ENCODE measurements at places on chromosomes 6 and 20.

DNA sequence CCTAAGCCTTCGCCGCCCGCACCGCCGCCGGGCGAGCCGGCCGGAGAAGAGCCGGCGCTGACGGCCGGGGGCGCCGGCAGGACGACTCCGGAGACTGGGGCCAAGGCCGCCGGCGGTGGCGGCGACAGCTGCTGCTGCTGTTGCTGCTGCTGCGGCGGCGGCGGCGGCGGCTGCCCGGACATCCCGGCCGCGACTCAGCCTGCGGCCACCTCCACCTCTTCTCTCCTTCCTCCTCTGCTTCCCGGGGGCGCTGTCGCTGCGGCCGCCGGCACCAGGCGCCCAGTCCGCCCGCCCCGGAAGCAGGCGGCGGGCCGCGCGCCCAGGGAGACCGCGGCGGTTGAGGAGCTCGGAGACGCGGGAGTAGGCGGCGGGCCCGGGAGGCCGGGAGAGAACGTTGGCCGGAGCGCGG is 307 bp downstream of the RANBP9 start:
- DNase-seq = no peak

- DNase-seq = no peak
Measured at GRCh38 chr6:33191383-33192104, 723 bp downstream of the COL11A2 start.

- DNase-seq = no peak
Measured at GRCh38 chr6:132730560-132730959, 16.7 kb upstream of the VNN1 start.

GRCh38 chr6:161139766-161140553 is 133.9 kb downstream of the AGPAT4 start:
- DNase-seq = no peak

GRCh38 chr6:47310131-47310480 is 401 bp upstream of the TNFRSF21 start:
- DNase-seq = no peak
